AG04449 (cell line): ENCODE measurements at places on chromosomes 12 and 14.

DNA sequence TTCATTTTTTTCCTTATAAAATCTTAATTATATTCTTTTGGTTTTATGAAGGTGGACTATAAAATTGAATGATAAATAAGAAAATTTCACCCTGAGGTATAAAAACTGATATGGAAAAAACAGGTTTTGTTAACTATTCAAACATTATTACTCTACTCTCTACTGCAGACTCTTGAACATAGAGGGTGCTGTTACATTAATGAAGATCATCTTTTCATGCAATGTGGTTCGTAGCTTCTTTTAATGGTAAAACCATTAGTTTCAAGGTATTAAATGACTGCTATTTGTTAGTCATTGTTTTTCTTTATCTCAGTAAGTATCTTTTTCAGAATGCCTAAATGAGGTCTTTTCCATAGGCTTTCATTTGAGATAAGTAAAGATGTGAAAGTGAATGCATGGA is 510.4 kb downstream of the SLC16A7 start:
- DNase-seq: no peak

GRCh38 chr14:92492258-92492657 is 21.3 kb upstream of the RIN3 start:
- DNase-seq: no peak

DNA sequence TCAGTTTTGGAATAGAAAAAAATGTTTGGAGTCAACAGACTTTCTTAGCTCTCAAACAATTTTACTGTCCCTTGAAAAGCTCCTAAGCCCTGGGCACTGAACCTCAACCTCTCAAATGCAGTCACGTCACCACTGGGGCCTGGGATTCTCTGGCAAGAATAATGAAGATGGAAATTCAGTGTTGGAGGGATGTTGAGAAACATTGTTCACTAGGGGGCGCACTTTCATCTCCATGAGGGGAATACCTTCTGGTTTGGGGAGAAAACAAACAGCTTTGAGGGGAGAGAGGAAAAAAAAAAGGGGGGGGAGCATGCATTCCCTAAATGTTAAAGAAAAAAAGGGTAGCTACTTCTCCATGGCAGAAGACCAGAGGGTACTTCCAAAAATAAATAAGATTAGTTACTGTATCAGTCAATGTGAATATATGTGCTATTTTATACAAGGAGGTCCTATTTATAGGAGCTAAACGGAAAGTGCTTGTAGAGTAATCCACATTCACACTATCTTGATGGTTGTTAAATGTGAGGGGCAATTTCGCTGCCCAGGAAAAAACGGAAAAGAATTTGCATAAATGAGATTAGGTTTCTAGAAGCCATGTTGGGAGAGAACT is 5.8 kb upstream of the TBPL2 start:
- no peak for DNase-seq

- DNase-seq: no peak
These were observed 96.8 kb downstream of the SRGAP1 start for GRCh38 chr12:63941166-63941800.

GRCh38 chr12:53849656-53850055 is 89.0 kb upstream of the HOXC13 start:
- no peak for DNase-seq

- no peak for DNase-seq
These were observed 25.1 kb downstream of the TEP1 start for GRCh38 chr14:20388159-20388558.

DNA sequence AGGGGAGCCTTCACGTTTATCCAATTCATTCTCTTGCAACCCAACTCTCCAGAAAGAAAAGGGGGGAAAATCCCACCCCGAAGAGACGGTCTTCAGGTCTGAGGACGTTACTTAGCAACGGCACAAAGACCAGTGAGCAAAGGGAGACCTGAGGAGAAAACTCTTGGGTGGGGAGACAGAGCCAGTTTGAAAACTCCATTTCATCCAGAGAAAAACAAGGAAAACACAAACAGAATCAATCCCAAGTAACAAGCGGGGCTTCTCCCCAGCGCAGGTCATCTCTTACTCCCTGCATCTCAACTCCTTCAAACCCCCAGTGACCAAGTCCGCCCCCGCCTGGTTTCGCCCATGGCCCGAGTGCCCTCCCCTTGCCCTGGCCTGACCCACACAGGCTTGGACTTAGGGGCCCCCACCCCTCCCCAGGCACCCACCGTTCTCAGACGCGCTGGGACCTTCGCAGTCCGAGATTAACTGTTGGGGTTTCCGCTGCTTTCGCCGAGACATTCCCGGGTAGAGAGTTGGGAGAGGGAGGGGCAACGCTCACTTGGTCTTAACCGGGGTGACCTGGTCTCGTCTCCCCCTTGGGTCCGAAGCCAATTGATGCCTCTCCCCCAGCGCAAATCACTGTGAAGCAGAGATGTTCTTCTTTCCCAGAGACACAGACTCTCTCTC is 10.4 kb upstream of the SALL2 start:
- no peak for DNase-seq

- no peak for DNase-seq
These were observed at the start of gene ENO2 for GRCh38 chr12:6914246-6914946. Gene ENO2, plus strand, starts transcription at chr12:6914580. Its CDS starts 1,253 bp downstream, at chr12:6915833.

DNA sequence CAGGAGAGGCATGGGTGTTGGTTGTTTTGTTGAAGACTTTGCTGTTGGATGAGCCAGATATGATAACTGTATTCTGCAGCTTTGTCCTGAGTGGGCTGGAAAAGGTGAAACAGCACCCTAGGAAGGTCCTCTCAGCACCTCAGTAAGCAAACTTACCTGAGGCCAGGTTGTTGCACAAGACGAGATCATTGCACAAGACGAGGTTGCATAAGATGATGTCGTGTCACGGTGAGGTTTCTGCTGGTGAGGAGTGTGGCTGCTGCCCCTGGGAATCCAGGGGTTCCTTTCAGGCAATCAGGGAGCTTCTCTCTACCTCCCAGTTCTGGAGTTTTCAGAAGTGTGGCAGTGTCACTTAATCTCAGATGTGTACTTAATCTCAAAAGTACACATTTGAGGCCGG is 85.6 kb downstream of the GLT1D1 start:
- DNase-seq: no peak

- no peak for DNase-seq
These were observed 90.1 kb upstream of the KCNA1 start for GRCh38 chr12:4819654-4820053.
